ENCODE measurements at places on chromosomes 7 and 10.

DNA sequence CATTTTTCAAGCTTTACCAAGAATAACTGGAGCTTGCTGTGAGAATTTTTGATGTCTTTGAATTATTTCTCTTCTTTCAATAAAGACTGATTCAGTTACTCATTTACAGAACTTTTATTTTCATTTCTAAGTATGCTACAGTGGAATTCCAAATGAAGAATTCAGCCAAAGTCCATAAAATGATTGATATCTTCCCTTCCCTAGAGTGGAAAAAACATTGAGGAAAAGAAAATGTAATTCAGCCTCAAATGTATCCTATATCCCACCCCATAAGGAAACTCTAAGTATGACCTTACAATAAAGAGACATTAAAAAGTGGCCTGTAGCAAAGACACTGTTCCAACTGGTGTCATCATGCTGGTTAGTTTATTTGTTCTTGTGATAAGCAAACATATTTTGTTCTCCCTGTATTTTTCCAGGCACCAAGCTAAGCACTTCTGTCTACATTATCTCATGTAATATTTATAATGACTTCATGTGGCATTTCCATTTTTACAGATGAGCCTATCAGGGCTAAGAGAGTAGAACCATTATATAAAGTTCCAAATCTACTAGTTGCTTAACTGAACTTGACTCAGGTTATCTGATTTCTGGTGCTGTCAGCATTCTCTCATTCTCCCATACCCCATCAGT, 450.4 kb downstream of the NEBL start:
- no peak for DNase-seq

GRCh38 chr10:26430641-26431163, 7.4 kb upstream of the APBB1IP start:
- peak; percentile 46 for DNase-seq

DNA sequence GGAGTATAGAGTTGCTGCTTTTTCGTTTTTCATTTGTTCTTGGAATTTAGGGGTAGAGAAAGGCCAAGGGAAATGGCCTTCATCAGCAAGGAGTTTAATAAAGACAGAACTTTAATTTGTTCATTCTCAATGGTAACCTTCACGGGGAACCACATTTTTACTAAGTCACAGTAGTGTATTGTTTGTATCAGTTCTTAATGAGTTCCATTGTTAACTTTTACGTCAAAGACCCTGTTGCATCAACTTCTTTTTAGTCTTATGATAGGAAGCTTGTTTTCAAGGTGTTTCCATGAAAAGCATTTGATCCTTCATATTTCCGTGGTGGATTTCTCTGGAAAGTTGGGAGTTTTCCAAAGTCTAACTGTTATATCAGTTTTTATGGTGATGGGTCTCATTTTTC, 169.9 kb downstream of the CREB5 start:
- no peak for DNase-seq

- peak; percentile 38 for DNase-seq
Measured at GRCh38 chr7:116500078-116500853, 728 bp downstream of the CAV2 start.

GRCh38 chr10:22340329-22341189, 4.7 kb upstream of the SPAG6 start:
- peak; percentile 72 for DNase-seq

DNA sequence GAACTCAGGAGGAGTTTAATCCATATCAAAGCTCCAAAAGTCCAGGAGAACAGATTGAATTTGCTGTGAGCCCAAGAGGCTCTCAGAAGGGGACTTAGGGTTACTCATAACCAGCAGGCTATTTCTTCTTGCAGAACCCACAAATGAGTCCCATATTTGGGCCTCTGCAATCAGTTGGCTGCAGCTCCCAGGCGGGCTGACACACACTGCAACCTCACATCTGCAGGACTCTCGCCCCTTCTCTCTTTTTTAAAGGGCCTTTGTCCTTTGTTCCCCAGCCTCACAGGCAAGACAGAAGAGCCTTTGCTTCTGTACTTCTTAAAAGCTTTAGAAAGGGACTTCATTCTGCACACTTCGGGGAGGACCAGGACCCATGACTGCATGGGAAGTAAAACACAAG, 26.7 kb downstream of the CREB3L2 start:
- no peak for DNase-seq

DNA sequence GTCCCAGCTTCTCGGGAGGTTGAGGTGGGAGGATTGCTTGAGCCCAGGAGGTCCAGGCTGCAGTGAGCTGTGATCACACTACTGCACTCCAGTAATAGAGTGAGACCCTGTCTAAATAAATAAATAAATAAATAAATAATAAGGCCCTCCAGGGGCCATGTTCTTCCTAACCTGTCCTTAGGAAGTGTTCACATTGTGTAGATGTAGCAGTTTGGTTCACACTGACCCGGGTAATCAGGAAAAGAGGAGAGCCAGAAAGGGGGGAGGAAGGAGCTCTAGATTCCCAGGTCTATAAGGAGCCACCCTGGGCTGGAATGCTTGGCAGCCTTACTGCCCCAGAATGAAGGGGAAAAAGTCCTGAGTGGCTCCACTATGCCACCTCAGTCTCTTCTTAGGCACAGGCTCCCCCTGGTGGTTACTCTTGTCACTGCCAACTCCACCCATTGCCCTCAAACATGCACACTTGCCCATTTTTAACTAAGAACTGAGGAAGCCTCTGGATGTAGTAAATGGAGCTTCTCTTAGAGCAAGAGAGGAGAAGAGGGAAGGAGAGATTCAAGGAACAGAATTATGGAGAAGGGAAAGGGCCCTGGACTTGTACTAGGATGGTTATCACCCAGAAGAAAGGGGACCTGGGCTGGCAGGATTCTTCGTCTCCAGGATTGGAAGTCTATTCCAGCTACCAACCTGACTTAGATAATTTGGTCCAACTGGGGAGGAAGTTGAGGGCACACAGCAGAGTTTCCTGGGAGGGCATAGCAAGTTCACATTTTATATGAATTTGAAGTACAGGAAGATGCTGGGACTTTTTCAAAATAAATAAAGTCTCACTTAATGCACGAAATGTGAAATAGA, 7.8 kb downstream of the HPS6 start:
- DNase-seq: peak; percentile 84

DNA sequence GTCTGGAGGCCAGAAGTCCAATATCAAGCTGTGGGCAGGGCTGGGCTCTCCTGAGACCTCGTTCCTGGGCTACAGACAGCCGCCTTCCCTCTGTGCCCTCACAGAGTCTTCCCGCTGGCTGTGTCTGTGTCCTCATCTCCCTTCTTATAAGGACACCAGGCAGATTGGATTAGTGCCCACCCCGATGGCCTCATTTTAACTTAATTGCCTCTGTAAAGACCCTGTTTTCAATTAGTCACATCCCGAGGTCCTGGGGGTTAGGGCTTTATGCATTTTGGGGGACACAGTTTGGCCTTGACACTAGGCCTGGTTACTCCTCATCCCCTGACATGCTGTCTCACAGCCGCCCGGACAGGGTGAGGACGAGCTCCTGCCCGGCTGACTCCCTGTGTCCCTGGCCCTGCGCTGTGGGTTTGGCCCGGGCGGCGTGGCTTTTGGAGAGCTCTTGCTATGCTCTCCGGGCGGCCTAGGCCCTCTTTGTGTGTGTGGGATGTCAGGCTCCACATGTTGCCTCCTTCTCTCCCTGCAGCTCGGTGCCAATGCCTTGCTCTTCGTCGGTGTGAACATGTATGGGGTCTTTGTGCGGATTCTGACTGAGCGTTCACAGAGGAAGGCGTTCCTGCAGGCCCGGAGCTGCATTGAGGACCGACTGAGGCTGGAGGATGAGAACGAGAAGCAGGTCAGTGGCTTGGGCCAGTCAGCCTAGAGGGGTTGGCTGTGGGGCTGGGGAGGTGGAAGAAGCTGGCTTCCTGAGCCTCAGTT, 18.2 kb downstream of the ADCY1 start:
- DNase-seq: no peak

GRCh38 chr10:7587865-7588188, 78.9 kb downstream of the ITIH5 start:
- DNase-seq: no peak

- DNase-seq: no peak
Measured at GRCh38 chr7:77235276-77235675, 35.7 kb upstream of the FGL2 start.
